ENCODE measurements at places on chromosomes 12 and 14. TPM values are rescaled to one million over a fixed set of nuclear protein-coding genes. Genes with fewer than 3 reads are reported as not detected.

GRCh38 chr14:101728367-101728742 lies 33.2 kb upstream of the PPP2R5C start:
- H3K4me3 ChIP-seq: no peak overlapping the region
- no peak for DNase-seq
- no peak overlapping the region for H3K27ac ChIP-seq
- H3K36me3 ChIP-seq: no peaks in the 10 kb centered on the region

DNA sequence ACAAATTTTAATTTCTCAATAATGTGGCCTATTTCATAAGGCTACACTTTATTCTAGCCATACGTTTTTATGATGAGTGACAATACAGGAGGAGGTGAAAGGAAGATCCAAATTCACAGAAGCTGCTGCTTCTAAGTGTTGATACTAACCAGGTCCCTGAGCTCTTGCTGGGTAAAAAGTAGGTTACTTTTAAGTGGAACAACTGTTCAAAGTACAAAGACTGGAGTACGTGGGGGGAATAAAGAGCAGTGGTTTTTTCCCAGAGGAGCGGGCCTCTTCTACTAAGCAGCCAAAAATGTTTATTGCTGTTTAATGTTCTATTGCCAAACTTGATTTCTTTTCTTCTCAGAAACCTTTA lies 301.8 kb downstream of the AEBP2 start:
- H3K27me3 ChIP-seq: no peaks in the 10 kb centered on the region
- DNase-seq: no peak
- H3K4me3 ChIP-seq: no peak overlapping the region
- H3K36me3 ChIP-seq: no peaks in the 10 kb centered on the region
- no peaks in the 10 kb centered on the region for H3K4me1 ChIP-seq

DNA sequence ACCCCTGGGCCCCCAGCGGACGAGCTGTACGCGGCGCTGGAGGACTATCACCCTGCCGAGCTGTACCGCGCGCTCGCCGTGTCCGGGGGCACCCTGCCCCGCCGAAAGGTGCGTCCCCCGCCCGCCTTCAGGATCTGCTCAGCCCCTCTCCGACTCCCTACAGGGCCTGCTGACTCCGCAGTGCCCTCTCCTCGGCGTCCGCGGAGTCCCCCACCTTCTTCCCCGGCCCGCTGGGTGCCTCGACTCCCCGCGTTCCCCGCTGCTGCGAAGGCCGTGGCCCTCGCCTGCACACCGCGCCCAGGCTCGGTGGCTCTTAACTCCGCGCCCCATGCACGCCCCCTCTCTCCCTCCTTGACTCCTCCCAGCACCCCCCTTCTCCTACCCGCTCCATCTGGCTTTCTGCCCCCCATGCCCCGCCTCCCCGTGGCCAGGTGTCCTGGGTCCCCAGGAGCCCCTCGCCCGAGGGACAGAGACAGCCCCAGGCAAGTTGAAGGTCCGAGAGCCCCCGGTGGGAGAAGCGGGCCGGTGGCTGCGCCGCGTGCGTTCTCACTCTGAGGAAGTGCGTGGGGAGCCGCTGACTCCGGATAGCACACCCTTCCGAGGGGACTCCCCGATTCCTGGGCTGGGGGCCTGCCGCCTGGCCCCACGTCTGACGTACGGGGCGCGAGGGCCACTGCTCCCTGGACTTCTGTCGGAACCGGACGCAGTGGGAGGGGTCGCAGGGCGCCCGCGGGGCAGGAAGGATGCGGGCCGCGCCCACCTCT lies 594 bp downstream of the TAMALIN start:
- peak; percentile 75 for DNase-seq
- peak overlapping the region; percentile 92 for H3K27ac ChIP-seq

DNA sequence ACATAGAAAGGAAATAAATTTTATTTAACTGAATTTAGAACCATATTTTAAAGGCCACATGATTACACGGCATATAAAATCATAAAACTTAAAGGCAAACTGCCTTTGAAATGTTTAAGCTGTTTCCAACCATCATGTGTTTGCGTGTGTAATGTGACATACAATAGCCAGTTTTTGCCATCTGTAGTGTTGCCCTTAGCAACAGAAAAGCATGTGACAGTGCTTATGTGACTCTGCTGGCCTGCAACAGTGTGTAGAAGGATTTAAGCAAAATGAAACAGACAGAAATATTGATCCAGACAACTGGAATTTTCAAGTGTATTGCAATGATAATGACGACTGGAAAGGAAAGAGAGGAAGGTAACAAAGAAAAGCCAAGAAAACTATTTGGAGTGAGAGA lies 49.5 kb downstream of the TSPAN19 start:
- H3K27ac ChIP-seq: no peak overlapping the region
- H3K4me3 ChIP-seq: no peak overlapping the region
- H3K27me3 ChIP-seq: no peaks in the 10 kb centered on the region
- no peaks in the 10 kb centered on the region for H3K36me3 ChIP-seq
- H3K4me1 ChIP-seq: no peaks in the 10 kb centered on the region

- no peak for DNase-seq
- no peak overlapping the region for H3K27ac ChIP-seq
- H3K4me1 ChIP-seq: no peaks in the 10 kb centered on the region
- no peaks in the 10 kb centered on the region for H3K27me3 ChIP-seq
Observed at GRCh38 chr12:114547636-114548035, 136.3 kb downstream of the TBX3 start.

DNA sequence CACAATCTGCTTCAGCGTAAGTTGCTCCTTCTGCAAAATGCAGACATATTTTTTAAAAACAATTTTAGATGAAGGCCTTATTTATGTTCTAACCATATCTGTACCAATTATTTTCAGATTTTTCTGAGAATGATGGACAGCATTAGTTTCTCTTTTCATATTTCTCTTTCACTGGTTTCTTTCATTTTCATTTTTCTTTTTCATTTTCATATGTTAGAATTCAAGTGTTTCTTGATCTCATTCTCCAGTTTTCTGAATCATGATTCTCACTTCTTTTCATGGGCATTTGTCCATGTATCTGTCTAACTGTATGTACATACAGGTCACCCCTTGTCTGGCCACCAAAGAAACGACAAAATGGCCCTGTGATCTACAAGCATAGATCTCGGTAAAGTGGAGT lies 346.6 kb downstream of the NAV3 start:
- no peak overlapping the region for H3K4me3 ChIP-seq
- H3K4me1 ChIP-seq: no peaks in the 10 kb centered on the region
- no peaks in the 10 kb centered on the region for H3K36me3 ChIP-seq
- no peak for DNase-seq
- H3K27ac ChIP-seq: no peak overlapping the region

DNA sequence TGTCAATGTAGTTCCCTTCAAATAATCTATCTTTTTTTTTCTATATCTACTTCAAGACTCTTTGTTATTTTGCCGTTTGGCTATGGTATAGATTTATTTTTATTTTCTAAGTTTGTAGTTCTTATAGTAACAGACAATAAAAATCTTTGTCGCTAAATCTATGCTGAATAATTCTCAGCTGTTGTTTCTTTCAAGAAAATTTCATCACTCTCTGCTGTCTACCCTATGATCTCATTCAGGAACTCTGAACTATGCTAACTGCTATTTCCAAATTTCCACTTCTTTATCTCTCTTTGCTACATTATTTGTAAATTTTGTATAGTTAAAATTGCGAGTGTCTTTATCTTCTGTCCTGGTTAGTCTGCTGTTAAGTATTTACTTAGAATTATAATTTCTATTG lies 353.6 kb downstream of the LRFN5 start:
- H3K4me1 ChIP-seq: no peaks in the 10 kb centered on the region
- no peaks in the 10 kb centered on the region for H3K27me3 ChIP-seq
- no peak overlapping the region for H3K27ac ChIP-seq
- H3K36me3 ChIP-seq: no peaks in the 10 kb centered on the region
- DNase-seq: no peak
- H3K4me3 ChIP-seq: no peak overlapping the region

GRCh38 chr12:4383304-4383865 lies 3.9 kb upstream of the FGF23 start:
- no peaks in the 10 kb centered on the region for H3K36me3 ChIP-seq
- H3K4me1 ChIP-seq: no peaks in the 10 kb centered on the region
- DNase-seq: no peak
- no peak overlapping the region for H3K27ac ChIP-seq
- no peaks in the 10 kb centered on the region for H3K27me3 ChIP-seq
- no peak overlapping the region for H3K4me3 ChIP-seq

GRCh38 chr12:93174473-93174872 lies 203.3 kb upstream of the NUDT4 start:
- no peaks in the 10 kb centered on the region for H3K27me3 ChIP-seq
- no peaks in the 10 kb centered on the region for H3K36me3 ChIP-seq
- H3K4me1 ChIP-seq: no peaks in the 10 kb centered on the region
- no peak for DNase-seq
- H3K27ac ChIP-seq: no peak overlapping the region

DNA sequence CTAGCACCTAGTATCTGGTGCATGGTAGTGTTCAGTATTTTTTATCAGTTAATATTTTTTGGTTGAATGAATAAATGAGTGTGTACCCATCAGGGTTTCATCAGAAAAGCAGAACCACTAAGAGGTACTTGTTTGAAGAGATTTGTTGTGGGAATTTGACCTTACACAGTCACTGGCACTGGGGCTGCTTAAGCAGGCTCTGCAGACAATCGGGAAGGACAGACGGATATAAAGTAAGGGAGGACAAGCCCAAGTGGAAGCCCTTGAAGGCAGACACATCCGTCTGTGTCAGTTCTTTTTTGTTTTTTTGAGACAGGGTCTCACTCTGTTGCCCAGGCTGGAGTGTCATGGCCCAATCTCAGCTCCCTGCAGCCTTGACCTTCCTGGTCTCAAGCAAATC lies 38.7 kb downstream of the CD9 start:
- H3K36me3 ChIP-seq: no peaks in the 10 kb centered on the region
- no peak overlapping the region for H3K27ac ChIP-seq
- H3K4me3 ChIP-seq: no peak overlapping the region
- no peaks in the 10 kb centered on the region for H3K27me3 ChIP-seq
- no peaks in the 10 kb centered on the region for H3K4me1 ChIP-seq

DNA sequence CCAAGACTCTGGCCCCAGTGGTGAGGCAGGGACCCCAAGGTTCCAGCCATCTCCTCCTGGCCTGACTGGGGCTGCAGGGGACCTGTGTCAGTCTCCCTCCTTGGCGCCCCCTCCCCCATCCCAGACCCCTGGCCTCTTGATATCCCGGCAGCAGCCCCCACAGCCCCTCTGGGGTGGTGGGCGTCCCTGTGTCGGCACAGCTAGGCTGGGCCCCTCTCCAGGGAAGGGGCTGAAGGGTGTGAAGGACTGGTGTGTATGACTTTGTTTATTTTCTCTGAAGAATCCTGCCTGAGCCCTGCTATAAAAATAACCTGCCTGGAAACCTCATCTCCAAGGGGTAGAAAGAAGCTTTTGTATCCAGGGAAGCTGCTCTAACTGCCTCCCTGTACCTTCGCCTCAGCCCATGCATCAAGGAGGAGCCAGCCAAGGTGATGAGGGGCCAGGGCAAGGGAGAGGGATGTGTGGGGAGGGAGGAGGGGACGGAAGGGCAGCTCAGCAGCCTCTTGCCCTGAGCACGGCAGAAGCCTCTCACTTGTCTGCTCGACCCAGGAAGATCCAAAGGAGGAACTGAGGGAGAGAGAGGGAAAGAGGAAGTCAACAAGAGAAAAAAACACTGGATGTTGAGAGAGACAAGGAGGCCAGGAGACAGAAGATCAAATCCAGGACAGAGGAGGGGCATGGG lies 25.4 kb upstream of the COL2A1 start:
- no peak for DNase-seq
- no peak overlapping the region for H3K27ac ChIP-seq
- H3K27me3 ChIP-seq: no peaks in the 10 kb centered on the region

Gene LIMA1
- 36.5 TPM for total RNA-seq

DNA sequence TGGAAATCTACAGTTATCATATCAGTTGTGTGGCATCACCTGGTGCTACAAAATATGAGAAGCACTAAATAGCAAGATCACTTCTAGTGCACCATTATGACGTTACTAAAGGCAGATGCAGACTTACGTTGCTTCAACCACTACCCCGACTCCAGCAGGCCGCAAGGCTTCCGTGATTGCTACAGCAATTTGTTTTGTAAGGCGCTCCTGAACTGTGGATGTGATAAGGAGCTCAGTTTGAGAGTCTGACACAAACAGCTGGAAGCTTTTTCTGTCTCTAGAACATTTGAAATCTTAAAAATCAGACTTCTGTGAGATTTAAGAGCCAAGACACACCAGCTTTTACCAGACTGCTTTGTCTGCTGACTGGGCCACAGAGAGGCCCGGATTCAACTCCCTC lies 57.0 kb downstream of the GCH1 start:
- DNase-seq: no peak
- no peak overlapping the region for H3K27ac ChIP-seq
- H3K27me3 ChIP-seq: no peaks in the 10 kb centered on the region
- no peaks in the 10 kb centered on the region for H3K4me1 ChIP-seq
- H3K4me3 ChIP-seq: no peak overlapping the region

DNA sequence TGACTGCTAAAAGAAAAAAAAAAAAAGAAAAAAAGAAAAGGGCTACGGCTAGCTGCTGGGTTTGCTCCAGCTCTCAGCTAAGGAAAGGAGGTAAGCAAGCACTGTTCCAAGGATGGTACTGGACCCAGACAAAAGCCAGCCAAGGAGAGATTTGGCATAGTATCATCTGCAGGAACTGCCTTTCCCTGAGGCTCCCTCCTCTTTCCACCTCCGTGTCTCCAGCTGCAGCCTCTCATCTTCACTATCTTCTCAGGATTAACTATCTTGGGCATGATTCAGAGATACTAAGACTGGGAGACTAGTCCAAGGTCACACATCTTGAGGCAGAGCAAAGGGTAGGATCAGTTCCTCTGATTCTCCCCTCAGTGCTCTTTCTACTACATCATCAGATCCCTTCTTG lies 6.0 kb downstream of the KITLG start:
- no peak overlapping the region for H3K4me3 ChIP-seq
- H3K27ac ChIP-seq: no peak overlapping the region
- no peaks in the 10 kb centered on the region for H3K27me3 ChIP-seq
- H3K4me1 ChIP-seq: no peaks in the 10 kb centered on the region
- no peak for DNase-seq
- H3K36me3 ChIP-seq: no peaks in the 10 kb centered on the region

GRCh38 chr14:100655741-100656085 lies 68.5 kb upstream of the BEGAIN start:
- no peaks in the 10 kb centered on the region for H3K36me3 ChIP-seq
- H3K4me3 ChIP-seq: no peak overlapping the region
- no peaks in the 10 kb centered on the region for H3K27me3 ChIP-seq
- DNase-seq: no peak

GRCh38 chr14:68282479-68283377 lies 463.1 kb downstream of the RAD51B start:
- peak overlapping the region; percentile 14 for H3K4me3 ChIP-seq
- no peaks in the 10 kb centered on the region for H3K36me3 ChIP-seq
- peak overlapping the region; percentile 74 for H3K27ac ChIP-seq
- no peaks in the 10 kb centered on the region for H3K27me3 ChIP-seq

Gene SLC8A3
- total RNA-seq: not detected

- DNase-seq: no peak
- no peaks in the 10 kb centered on the region for H3K4me1 ChIP-seq
- no peak overlapping the region for H3K27ac ChIP-seq
- no peaks in the 10 kb centered on the region for H3K27me3 ChIP-seq
- H3K36me3 ChIP-seq: no peaks in the 10 kb centered on the region
- no peak overlapping the region for H3K4me3 ChIP-seq
Observed at GRCh38 chr12:124099661-124100060, 126.6 kb downstream of the ZNF664 start.
